ENCODE measurements at places on chromosomes 12 and 14.
A peak's percentile ranks its signal among the peaks of the same experiment; 100 is the strongest.

DNA sequence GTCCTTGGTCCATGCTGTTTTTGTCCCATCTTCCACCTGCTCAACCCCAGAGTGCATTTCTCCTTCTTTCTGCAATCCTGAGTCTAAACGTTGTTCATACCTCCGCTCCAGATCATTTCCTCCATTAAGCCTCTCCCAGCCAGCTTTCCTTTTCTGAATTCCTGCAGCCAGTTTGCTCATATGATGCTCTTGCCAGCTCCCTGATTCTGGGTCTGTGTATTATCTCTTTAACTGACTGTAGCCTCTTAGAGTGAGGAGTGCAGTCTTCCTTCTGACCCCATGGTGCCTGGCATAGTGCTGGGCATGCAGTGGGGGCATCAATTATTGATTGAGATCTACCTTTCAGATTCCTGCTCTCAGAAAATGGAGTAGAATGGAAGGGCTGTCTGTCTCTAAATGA, 11.5 kb upstream of the TBPL2 start:
- DNase-seq, result no peak

GRCh38 chr12:96398424-96399119, 1.7 kb downstream of the CDK17 start:
- no peak for DNase-seq

DNA sequence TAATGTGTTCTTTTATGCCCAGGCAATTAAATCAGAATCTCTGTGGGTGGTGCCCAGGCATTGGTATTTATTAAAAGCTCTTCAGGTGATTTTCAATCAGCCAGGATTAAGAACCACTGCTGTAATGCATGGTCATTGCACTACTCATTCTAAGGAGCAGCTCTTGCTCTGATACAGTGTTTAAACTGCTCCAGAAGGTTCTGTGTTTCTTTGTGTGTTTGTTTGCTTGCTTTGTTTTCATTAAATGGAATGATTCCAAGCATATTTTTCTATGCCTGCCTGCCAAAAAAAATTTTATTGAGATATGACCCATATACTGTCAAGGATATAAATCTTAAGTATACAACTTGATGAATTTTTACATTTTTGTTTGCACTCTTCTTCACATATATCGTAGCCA, 54.0 kb downstream of the KCNK13 start:
- no peak for DNase-seq

- DNase-seq, result no peak
Measured at GRCh38 chr12:102096855-102097254, 23.1 kb downstream of the NUP37 start.

GRCh38 chr12:38811814-38812356, 93.5 kb downstream of the CPNE8 start:
- DNase-seq, result no peak

DNA sequence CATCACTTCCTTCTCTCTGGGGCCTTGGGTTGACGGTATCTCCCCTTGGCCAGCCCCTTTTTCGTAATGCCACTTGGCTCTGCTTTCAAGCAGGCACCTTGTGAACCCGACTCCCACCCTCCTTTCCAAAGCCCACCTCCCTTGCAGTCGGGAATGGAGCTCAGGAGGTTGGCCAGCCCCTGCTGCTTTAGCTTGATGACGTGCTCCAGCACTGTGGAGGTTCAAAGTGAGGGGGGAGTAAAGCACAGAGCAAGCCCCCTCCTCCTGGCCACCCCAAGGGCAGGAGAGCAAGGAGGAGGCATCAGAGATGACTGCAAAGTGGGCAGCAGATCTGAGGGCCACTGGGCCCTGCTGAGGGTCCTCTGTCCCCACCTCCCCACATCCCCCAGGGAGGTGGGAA, 103.4 kb downstream of the ZFP36L1 start:
- no peak for DNase-seq

DNA sequence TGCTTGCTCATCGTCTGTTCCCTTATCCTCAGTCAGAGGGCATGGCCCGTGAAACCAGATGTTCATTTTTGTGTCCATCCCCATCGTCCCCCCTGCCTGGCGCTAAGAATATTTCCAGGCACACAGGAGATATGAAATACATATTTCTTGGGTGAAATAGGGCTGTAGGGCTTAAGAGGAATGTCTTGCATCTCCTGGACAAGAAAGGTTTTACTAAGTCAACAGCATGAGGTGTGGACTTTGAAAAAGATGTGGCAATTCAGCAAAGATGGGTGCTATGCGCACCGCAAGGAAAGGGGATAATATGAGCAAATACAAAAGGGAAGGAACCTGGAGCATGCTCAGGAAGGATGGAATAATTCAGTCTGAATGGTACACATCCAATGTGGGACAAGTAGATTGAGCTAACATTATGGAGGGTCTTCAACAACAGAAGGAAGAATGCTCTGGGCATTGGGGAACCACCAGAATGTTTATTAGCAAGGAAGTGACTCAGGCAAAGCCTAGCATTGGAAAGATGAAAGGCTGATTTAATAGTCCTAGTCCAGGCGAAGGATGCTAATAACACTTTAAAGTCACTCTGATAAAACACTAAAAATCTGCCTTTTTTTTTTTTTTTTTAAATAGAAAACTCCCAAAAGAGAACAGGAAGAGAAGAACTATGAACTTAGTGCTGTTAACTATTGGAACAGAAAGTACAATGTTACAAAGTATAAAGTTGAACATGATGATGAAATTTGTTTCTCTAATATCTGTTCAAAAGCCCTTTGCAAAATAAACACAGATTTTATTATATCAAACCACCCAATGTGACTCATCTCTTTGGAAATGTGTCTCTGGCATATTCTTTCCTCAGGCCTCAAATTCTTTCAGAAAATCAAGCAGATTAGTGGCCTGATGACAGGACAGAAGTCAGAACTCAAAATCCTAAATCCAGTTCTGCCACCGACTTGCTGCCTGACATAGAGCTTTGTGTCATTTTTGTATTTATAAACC, 449.5 kb downstream of the BCAT1 start:
- DNase-seq, result no peak

DNA sequence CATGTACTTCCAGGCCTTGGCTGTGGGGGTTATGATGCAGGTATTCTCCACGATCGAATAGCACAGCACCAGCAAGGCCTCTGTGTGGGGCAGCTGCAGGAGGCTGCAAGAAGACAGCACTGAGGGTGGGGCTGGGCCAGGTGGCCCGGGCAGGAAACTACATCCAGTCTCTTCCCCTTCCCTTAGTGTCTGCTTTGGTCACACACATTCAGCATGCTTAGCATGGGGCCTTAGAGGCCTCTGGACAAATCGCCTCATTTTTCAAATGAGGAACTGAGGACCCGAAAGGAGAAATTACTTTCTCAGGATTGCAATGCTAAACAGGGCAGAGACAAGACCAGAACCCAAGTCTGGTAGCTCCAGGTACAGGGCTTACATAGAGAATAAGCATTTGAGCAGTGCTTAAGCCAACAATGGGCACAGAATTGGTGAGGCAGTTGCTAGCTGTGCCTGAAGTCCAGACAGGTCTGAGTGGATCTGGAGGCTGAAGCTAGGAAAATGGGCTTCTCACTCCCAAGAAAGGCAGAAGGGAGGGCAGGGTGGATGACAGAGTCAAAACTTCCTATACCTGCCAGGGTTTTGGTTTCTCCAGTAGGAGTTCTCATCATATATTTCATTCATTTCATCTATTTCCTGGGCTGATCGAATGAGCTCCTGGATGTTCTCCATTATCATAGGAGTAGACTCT, 3.5 kb downstream of the ACRBP start:
- no peak for DNase-seq

DNA sequence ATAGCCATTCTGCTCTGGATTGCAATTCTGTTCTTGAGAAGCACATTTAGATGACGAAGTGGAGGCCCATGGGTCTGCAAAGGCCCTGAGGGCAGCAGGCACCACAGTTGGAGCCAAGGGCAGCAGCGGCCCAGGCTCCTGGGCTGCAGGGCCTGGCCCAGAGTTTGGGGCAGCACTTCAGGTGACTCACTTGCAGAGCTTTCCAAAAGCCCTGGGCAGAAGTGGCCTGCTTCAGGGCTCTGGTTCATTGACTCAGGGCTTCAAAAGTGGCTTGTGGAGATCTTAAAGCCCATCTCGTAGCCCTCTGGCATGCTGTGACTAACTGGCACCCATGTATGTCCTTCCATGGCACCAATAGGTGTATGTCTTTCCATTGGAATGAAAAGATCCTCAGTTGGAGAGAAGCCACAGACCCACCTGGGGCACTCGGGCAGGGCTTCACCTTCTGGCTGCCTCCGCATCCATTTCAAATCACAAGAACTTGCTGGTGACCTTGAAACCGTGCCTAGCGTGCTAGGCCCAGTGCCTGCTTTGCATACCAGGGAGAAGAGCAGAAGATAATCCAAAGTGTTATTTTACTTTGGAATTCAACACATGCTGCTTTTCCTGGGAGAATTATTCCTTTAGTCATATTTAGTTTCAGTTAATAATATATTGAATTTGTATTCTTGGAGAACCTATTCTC, 106.7 kb downstream of the PRMT8 start:
- DNase-seq, result no peak

- DNase-seq, result peak; percentile 59
Measured at GRCh38 chr14:102481791-102482238, 27.8 kb downstream of the ANKRD9 start.

DNA sequence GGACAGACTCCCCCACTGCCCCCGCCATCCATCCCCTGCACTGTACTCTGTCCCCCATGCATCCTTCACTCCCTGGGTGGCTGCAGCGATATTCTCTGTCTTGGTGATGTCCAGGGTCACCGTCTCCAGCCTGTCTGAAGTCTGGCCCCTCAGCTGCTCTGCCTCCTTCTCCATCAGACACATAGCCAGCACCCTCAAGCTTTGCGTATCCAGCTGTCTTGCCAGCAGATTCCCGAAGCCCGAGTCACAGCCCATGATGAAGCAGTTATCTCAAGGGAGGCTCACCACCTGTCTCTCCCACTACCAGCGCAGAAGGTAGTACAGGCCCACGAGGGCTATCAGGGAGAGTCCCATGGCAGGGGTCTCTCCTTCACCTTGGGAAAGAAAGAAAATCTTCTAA, 77.8 kb downstream of the HSD17B6 start:
- peak; percentile 77 for DNase-seq

- peak; percentile 57 for DNase-seq
Measured at GRCh38 chr14:105527826-105528585, 1.6 kb downstream of the TMEM121 start.

- peak; percentile 20 for DNase-seq
Measured at GRCh38 chr12:121069206-121069605, 30.2 kb upstream of the OASL start.

- peak; percentile 71 for DNase-seq
Measured at GRCh38 chr14:65356327-65356836, 56.1 kb upstream of the FUT8 start.

GRCh38 chr14:95544588-95544987, 9.7 kb downstream of the GLRX5 start:
- DNase-seq, result no peak

DNA sequence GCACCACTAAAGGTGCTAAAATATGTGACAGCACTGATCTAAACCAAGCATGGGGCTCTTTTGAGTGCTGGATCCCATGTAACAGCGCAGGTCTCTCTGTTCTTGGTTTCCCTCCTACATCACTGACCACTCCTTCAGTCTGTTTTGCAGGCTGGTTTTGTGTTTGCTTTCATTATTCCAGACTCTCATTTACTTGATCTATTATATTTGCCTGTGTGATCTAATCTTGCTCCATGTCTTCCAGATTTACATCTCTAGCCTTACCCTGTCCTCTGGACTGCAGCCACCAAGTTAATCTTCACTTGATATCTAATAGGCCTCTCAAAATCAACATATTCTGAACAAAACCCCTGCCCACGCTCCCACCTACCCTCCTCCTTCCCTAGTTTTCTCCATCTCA, 8.6 kb downstream of the GLIPR1 start:
- DNase-seq, result no peak

DNA sequence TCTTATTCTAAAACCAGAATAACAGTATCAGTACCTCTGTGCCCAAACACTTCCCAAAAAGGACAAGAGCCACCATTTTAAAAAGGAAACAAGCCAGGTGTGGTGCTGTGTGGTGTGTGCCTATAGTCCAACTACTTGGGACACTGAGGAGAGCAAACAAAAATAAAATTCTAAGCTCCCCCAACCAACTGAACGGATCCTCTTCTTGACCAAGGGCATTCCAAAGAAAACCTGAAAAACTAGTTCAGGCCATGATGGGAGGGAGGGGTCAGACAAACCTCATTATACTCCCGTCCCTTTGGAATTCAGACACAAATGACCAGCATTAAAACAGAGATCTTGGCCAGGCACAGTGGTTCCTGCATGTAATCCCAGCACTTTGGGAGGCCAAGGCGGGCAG, 20.5 kb downstream of the SLC11A2 start:
- peak; percentile 97 for DNase-seq

DNA sequence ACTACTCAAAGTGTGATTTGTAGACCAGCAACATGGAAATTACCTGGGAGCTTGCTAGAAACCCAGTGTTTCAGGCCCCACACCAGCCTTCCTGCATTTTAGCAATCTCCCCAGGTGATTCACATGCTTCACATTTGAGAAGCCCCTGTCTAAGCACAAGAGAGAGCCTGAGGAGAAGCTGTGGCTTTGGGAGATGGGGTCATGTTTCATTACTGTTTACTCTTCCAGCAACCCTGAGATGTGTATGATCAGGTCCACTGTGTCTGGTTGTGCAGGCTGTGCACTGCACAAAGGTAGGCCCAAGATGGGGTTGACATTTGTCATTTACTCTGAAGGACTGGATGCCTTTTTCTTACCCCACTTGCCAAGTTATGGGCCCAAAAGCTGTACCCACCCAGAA, 190.1 kb downstream of the SLC41A2 start:
- DNase-seq, result no peak

- no peak for DNase-seq
Measured at GRCh38 chr12:15627995-15628945, 160.9 kb downstream of the EPS8 start.

DNA sequence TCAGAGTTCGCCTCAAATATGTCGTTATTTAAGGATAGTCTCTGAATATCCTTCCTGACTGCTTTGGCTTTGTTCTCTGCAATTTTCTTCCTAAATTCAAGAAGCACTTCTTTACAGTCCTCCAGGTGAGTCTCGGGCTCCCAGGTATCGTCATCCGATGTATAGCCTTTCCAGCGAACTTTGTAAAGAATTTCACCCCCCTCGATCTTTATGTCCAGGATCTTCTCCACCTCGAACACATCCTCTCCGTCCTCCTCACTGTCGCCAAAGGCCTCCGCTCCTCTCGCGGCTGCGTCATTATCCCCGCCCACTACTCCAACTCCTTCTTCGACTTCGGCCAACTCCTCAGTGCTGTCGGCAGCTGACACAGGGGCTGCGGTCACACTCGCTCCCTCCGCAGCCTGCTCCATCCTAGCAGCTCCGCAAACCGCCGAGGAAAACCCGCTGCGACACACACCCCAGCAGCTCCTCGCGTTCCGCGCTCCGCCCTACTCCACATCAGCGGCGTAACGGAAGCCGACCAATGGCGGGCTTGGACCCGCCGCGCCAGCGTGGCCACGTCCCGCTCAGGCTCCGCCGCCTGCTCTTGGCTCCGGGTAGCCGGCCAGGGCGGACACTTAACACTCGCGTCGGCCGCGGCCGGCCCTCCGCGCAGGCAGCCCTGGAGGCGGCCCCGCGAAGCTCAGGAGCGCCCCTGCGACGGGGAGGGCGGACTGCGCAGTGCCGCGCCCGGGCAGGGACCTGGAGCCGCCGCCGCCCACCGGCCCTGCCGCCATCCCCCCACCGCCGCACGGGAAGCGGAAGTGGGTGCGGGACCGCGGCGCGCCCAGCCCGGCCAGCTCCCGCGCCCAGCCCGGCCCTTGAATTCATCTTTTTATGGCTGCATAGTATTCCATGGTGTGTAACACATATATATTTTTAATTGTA, 4.1 kb downstream of the CD163L1 start:
- peak; percentile 79 for DNase-seq

GRCh38 chr12:106840243-106840642, 65.8 kb downstream of the RIC8B start:
- no peak for DNase-seq

- no peak for DNase-seq
Measured at GRCh38 chr12:94534278-94534677, 74.6 kb upstream of the CEP83 start.

- DNase-seq, result no peak
Measured at GRCh38 chr12:58906917-58907316, 13.4 kb downstream of the LRIG3 start.
